ENCODE measurements at places on chromosomes 6 and 20.

DNA sequence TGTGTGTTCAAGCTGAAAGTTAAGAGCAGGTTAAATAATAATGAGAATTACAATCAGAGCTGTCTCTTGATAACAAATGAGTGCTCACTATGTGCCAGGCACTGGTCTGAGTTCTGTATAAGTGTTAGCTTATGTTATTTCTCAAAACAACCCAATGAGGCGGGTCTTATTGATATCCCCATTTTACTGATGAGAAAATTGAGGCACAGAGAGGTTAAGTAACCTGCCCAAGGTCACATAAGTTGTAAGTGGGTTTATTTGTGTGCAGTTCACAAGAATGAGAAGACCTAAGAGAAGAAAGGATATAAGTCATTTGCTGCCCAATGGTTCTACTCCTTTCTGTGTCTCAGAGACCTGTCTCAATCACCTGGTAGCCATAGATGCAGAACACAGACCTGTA lies 34.1 kb upstream of the ARMH2 start:
- no peak for DNase-seq

DNA sequence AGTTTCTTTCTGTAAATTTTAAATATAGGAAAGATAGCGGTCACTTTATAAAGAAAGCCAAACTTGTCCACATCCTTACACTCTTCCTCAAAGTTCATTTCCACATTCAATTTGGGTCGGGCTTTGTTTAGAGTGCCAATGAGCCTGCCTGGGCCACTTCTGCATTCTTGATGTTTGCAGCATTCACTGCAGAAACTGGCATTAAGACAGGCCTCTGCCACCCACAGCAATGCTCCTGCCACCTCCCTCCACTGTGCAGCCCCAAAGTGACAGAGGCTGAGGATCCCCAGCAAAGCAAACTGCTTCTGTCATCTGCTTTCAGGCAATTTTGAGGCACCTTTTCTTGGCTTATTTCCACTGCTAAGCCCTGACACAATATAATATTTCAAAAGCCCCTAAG lies 61.2 kb downstream of the TNFAIP3 start:
- peak; percentile 36 for DNase-seq

GRCh38 chr20:33419140-33419974 lies 18.0 kb upstream of the CDK5RAP1 start:
- DNase-seq = no peak

GRCh38 chr6:15431762-15432483 lies 186.1 kb downstream of the JARID2 start:
- DNase-seq = no peak

DNA sequence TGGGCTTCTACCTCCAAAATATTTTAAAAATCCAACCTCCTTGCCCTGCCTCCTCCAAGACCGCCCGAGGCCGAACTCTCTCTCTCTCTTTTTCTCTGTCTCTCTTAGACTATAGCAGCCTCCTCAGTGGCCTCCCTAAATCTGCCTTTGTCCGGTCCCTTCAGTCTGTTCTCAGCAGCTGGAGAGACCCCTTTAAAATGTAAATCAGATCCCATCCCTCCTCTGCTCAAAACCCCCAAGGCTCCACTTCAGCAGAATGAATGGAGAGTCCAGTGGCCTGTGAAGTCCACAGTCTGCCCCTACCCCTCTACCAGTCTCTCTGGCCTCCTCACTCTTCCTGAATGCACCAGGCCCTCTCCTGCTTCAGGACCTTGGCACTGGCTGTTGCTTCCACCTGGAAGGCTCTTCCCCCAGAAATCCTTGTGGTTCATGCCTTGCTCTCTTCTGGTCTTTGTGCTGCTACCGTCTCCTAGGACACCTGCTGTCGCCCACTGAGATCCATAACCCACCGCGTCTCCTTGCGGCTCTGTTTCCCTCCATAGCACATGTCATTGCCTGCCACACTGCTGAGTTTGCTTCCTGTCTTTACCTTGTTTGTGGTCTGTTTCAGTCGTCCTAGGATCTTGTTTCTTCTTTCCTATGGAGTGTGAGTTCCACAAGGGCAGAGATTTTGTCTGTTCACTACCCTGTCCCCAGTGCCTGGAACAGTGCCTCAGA lies 6.0 kb downstream of the MLN start:
- DNase-seq = no peak

GRCh38 chr6:53956804-53957203 lies 154.4 kb upstream of the MLIP start:
- no peak for DNase-seq

GRCh38 chr6:17120019-17120418 lies 18.2 kb downstream of the STMND1 start:
- DNase-seq = no peak

- no peak for DNase-seq
Measured at GRCh38 chr6:100724696-100725095, 156.4 kb downstream of the ASCC3 start.

DNA sequence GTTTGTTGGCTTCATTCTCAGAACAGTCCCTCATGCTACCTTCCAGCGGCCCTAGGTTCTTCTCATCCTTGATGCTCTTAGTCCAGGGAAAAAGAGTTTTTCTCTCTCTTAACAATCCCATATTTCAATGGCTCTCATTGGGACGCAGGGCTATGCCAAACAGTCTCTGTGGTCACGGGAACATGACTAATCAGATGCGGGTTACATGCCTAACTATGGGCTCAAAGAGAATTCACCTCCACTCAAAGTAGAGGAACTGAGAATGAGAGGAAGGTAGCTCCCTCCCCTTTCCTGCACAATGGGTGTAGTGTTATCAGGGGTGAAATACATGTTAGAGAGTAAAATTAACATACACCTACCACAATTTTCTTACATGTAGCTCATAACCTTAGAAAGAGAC lies 18.1 kb upstream of the ATRN start:
- no peak for DNase-seq

DNA sequence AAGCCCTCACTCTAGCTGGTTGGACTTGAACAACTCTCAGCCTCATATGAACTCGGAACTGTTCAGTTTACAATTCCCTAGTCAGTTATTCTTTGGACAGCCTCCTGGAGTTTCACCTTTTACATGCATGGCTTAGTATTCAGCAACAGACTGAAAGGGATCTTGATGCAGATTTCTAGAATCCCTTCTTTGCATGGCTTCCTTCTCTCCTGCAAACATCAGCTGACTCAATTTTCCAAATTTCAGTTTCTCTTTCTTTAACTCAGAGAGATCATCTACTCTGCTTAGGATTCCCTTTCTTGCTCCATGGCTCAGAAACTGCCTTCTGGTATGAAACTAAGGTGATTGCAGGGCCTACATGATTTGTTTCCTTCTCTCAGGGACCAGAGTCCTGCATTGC lies 99.6 kb downstream of the CEP57L1 start:
- DNase-seq = no peak

GRCh38 chr6:84772428-84773132 lies 8.2 kb upstream of the TBX18 start:
- DNase-seq = no peak

GRCh38 chr6:45423111-45423823 lies 45.5 kb upstream of the SUPT3H start:
- DNase-seq = peak; percentile 45

DNA sequence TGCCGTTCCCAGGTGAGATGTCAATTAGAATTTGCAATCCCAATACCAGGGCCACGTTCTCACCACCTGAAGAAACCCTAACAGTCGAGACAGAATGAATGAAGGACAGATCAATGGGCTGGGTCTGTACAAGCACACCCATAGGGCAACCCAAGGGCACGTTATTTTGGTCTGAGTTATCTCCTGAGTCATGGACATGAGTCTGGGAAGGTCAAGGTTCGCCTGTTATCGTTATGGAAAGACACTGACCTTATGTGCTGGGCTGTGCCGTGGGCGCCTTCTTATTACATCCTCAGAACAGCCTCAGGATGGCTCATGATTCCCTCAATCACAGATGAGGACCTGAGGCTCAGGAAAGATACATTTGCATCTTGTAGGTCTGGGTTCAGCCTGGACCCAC lies 175.0 kb upstream of the SULF2 start:
- no peak for DNase-seq

DNA sequence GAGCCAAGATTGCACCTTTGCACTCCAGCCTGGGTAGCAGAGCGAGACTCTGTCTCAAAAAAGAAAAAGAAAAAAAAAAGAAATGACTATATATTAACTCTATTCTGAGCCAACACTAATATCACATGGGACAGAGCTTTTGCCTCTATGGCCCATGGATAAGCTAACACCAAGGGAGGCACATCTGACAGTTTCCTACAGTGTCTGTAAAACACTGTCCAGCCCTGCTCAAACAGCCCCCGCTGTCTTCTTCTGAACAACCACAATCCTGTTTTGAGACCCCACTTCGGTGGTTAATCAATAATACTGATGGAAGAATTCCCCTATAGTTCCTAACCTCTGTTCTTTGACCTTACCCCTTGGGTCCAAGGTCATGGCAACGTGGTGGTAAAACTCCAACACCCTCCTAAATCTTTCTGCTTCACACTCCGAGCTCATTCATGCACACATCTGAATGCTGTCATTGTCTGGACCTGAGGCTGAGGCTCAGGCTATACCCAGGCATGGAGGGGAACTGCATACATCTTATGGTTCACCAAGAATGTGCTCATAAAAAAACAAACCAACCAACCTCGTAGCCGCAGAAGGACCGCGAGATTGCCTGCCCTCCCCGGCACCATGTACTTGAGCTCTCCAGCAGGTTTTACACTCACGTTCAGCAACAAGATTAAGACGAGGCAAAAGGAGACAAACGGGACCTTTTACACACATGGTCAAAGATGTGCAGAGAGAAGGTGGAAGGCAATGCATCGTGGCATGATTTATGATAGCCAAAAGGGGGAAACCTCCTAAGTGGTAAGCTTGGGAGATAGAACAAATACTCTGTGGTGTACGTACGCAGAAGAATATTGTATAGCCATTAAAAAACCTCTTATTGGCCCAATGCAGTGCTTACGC lies 105.4 kb upstream of the NFATC2 start:
- no peak for DNase-seq

GRCh38 chr6:113528111-113528510 lies 329.0 kb upstream of the MARCKS start:
- DNase-seq = no peak

GRCh38 chr6:169224185-169224695 lies 29.4 kb downstream of the THBS2 start:
- no peak for DNase-seq

DNA sequence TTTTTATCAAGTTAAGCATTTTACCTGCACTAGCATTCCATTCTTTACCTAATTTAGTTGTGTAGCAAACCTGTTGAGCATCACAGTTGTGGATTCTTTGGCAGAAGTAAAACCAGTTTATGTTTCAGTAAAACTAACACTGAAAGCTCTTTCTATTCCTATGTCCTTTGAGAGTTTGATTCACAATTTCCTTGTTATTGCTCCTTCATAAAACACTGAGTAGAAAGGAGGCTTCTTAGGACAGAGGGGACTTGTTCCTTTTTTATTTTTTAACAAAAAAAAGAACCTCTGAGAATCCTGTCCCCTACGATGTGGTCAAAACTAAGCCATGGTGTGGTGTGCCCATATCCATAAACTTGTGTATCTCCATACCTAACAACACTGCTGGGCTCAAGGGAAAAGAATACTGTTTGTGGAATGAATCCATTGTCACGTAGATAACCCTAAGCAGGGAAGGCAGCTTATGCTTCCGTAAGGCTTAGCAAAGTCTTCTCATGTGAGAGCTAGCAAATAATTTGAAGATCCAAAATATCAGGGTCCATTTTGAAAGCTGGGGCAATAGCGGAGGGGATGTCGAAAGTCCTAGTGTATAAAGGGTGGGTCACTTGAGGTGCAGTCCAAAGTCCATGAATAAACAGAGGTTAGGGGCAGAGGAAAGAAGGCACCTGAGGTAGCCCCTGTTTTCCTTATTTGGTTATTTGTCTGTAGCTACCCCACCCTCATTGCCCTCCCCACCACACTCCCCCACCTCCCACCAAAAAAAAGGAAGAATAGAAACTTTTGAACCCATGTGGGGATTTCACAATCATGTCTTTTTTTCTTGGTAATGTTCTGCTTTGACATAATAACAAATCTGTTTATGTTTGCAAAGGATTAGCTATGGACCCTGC lies 71.0 kb downstream of the PLAGL1 start:
- no peak for DNase-seq

DNA sequence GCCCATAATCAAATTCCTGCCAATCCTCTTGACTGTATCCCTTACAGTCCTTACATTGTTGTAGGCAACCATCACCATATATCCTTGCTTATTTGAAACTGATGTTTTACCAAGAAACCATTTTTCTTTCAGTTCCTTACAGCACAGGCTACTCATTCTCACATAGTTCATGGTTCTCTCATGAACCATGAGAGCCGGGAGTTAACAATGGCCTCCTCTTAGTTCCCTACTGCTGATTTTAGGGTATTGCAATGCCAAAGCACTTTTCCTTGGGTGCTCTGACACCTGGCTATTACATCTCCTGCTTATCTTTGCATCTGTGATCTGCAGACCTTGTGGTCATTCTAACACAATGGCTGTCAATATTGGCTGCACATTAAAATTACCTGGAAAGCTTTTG lies 133.4 kb downstream of the MYB start:
- DNase-seq = no peak

DNA sequence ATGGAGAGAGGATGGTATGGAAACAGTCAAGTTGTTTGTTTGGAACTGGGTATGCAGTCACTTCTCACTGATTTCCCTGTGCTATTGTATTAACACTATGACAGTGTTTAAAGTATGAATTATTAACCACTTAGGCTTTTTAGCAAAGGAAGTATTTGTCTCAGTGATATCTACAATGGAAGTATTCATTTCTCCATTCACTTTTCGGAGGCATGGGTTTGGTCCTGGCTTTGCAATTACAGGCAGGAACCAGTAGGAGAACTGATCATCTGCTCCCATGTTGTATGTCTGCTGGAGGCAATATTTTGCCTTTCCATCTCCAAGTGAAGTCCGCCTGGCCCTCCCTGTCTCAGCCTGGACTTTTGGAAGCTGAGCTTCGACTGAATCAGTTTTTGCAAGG lies 30.6 kb upstream of the EXOC2 start:
- no peak for DNase-seq

GRCh38 chr6:46746696-46747095 lies at the start of gene ANKRD66:
Gene ANKRD66, plus strand, starts transcription at chr6:46746933. Its CDS starts 5,016 bp downstream, at chr6:46751949.
- DNase-seq = no peak

GRCh38 chr6:119308048-119308570 lies 41.5 kb downstream of the MAN1A1 start:
- DNase-seq = no peak

GRCh38 chr20:34525709-34526416 lies 9.6 kb downstream of the DYNLRB1 start:
- no peak for DNase-seq

DNA sequence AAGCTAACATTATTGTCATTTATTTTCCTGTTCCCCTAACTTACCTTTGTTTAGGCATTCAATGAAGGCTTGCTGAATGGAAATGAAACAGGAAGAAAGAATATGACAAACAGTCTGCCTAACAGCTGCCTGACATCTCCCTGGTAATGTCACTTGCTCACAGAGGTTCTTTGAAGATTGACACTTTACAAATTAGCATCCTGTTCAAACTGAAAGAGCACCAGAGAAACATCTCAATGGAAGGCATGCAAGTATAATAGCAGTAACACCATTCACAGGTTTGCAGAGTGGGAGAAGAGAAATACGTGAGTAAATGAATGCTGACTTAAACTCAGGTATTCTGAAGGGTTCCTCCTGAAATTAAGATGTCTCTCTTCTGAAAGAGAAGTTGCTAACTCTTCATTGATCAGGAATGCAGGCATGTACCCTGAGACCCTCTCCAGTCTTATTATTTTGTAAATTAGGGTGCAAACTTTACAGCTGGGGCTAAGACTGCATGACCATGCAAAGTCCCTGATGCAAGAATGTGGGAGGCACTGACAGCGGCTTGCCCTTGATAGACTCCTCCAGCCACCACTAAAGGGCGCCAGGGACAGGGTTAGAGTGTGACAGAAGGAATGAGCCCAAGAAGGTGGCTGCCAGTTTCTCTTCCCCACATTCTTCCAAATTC lies 1.3 kb upstream of the SMLR1 start:
- DNase-seq = no peak
